GM04504 (cell line): ENCODE measurements at places on chromosomes 12 and 14.

DNA sequence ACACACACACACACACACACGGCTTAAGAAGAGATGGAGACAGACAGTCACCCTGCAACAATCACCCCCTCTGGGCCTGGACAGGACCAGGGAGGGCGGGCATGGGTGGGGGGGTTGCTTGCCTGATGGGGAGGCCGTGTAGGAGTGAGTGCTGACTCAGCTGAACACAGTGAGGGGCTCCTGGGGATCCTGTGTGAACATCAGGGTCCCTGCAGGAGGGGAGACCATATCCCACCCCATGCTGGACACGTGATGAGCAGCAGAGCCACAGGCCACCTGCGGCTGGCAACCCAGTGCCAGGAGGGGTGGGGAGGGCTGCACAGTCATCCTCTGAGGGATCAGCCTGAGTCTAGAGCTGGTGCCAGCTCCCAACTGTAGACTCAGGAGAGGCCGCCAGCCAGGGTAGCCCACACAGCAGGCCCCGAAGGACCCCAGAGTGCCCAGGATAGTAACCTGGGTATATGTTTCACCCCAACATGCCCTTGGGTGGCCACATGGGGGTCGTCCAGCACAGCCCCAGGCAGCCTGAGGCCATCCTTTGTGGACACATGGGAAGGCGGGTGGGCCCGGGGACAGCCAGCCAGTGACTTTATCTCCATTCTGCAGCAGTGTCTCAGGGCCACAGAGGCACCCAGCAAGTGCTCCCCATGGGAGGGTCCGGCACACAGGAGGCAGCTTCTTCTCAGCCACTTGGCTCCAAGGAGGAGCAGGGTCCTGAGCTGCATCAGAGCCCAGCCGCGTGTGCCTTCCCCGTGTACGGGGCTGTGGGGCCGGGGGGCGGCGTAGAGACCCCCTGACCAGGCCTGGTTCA, 73.7 kb upstream of the SFSWAP start:
- no peak for DNase-seq

DNA sequence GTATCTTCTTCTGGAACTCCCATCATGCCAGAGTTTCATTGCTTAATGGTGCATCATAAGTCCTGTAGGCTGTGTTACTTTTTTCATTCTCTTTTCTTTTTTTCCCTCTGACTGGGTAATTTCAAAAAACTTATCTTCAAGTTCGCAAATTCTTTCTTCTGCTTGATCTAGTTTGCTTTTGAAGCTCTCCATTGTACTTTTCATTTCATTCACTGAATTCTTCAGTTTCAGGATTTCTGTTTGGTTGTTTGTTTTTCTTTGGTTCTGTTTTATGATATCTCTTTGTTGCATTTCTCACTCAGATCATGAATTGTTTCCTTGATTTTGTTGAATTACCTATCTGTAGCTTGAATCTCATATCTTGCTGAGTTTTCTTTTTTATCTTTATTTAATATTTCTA, 83.3 kb upstream of the PRMT8 start:
- DNase-seq, result no peak

- no peak for DNase-seq
Measured at GRCh38 chr12:107921062-107921461, 146.6 kb downstream of the ASCL4 start.

GRCh38 chr14:36301159-36301558, 19.3 kb downstream of the MBIP start:
- no peak for DNase-seq

DNA sequence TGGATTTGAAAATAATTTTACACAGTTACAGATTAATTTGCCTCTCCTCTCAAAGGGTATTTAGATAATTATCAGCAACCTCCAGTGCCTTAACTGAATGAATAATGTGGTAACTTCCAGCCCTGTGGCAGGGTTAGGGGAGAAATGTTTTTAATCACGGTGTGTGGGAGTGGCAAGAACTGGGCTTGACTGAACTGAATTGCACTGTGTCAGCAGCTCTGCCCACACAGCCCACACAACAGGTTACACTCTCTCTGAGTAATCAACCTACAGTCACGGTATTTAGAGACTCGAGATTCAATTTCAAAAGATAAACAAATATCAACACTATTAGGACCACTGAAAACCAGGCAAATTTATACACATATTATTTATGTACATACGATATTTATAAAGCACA, 198.5 kb downstream of the KCNC2 start:
- no peak for DNase-seq

GRCh38 chr12:31477687-31478086, 113.2 kb downstream of the DENND5B start:
- no peak for DNase-seq

DNA sequence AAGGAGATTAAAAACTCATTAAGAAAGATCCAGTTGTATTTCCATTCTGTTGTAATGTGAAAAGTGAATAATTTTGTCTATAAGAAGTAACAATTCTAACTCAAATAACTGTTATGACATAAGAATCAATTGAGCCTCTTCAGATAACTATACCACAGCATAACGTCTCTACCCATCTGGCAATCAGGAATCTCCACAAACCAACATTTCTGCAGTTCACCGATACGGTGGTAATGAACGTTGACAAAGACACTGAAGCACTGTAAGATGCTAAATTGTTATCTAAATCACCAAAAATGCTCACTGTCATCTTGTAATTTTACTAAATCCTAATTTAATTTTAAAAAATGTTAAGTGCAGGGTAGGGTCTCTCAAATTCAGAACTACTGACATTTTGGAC, 130.9 kb upstream of the USP15 start:
- DNase-seq, result no peak

DNA sequence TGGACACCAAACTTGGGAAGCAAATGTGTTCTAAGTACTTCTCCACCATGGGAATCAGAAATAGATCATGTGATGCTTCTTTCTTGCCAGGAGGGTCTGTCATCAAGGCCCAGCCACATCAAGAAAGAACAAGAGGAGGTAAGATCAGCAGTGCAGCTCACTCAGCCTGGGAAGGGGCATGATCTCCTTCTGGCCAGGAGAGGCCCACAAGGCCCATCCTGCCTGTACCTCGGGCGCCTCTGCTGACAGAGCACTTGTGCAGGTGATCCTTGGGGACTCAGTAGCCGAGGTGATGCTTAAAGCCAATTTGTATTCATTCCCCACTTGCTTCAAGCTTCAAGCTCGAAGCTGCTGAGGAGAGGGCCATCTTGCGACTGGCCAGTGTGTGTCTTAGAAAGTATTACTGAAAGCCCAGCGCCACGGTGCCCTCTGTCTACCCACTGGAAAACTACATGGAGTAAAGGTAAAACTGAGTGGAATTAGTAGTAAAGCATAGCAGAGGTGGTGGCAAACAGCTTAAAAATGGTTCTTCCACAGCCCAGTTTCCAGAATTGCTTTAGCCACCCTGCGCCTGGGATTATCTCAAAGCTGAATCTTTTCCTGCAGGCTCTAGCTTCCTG, 26.2 kb downstream of the RTRAF start:
- no peak for DNase-seq

DNA sequence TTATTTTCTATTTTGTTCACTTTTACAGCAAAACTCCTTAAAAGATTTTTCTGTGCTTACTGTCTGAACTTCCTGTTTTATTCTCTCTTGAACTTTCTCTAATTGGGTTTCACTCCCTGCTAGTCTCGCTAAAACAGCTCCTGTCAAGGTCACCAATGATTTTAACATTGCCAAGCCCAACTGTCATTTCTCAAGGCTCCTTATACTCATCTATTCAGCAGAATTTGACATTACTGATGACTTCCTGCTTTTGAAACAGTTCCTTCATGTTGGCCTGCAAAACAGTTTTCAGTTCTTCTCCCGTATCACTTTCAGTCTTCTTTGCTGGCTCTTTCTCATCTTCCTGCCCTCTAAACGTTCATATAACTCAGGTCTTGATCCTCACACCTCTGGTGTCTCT, 268.5 kb upstream of the USP15 start:
- DNase-seq, result no peak

- DNase-seq, result no peak
Measured at GRCh38 chr14:37972941-37973887, 234.5 kb upstream of the SSTR1 start.

DNA sequence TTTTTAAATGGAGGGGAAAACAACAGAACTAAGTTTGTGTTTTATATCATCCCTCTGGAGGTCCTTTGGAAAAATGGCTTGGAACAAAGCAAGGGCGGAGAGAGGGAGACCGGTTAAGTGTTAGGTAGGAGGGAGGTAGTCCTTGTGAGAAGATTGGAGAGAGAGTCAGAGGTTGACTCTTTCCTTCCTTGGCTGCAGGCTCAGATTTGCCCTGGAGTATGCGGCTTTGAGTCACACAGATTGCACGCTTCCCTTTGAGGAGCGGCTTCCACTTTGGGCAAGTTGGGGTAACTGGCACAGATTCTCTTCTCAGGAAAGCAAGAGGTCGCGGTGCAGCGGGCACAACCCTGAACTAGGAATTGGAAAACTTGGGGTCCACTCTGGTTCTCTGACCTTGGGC, 9.9 kb downstream of the SOCS2 start:
- no peak for DNase-seq
